ENCODE measurements at places on chromosomes 12 and 14. TPM values are rescaled to one million over a fixed set of nuclear protein-coding genes. Genes with fewer than 3 reads are reported as not detected.

GRCh38 chr14:74846968-74847665, 28.8 kb downstream of the PROX2 start:
- DNase-seq, result no peak

CLEC14A gene
- not detected for polyA plus RNA-seq

PIWIL1 gene
- polyA plus RNA-seq, result not detected

GRCh38 chr12:817941-818600, 65.7 kb downstream of the WNK1 start:
- DNase-seq, result no peak

DNA sequence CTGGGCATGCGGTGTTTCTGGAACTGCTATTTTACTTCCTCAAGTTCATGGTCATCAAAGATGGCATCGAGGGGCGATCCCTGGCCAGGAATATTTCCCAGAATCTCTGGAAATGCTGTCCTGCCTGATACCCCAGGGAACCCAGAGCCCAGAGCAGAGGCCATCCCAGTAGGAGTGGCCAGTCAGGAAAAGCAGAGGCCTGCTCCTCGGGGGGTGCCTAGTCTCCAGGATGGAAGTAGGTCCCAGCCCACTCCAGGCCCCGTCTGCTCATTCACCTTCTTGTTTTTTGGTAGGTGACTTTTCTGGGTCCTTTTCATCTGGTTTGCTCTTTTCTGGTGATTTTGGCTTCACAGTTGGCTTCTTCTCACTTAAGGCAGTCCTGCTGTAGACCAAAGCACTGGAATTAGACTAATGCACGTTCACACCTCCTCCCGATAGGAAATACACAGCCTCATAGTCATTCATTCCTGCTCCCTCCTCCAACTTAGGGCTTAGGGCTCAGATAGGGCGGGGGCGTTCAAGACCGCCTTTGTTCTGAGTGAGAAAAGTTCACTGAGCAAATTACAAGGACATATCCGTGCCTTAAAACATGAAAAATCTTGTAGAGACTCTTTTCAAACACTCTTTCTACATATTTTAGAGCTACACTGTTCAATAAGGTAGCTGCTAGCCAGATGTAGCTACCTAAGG, 51.1 kb downstream of the TRAFD1 start:
- DNase-seq, result no peak

ARHGEF25 gene
- polyA plus RNA-seq, result not detected

- DNase-seq, result no peak
Observed at GRCh38 chr12:42582050-42582449, 7.5 kb downstream of the PRICKLE1 start.

TPPP2 gene
- polyA plus RNA-seq, result not detected

KCNH3 gene
- 1.4 TPM for polyA plus RNA-seq

DNA sequence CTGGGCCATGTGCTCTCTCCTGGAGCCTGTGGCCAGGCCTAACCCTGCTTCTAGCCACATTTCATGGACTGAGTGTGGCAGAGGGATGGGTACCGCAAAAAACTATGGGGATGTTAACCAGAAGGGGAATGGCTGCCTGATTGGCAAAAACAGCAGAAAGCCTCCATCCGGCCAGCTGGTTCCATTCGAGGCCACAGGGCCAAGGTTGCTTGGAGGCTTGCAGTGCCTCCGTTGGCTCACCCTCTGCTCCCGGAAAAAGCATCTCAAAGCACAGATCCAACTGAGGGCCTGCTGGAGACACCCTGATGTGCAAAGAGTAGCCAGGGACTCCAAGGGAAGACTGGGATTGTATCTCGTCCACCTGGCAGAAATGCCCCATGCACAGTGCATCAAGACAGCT, 16.5 kb downstream of the TMEM120B start:
- DNase-seq, result no peak

NPFF gene
- polyA plus RNA-seq, result not detected

GRCh38 chr14:77416836-77417235, 6.5 kb downstream of the NOXRED1 start:
- no peak for DNase-seq

TM9SF1 gene
- 30.0 TPM for polyA plus RNA-seq

- DNase-seq, result no peak
Observed at GRCh38 chr12:111181143-111181726, 187.7 kb downstream of the PHETA1 start.

DNA sequence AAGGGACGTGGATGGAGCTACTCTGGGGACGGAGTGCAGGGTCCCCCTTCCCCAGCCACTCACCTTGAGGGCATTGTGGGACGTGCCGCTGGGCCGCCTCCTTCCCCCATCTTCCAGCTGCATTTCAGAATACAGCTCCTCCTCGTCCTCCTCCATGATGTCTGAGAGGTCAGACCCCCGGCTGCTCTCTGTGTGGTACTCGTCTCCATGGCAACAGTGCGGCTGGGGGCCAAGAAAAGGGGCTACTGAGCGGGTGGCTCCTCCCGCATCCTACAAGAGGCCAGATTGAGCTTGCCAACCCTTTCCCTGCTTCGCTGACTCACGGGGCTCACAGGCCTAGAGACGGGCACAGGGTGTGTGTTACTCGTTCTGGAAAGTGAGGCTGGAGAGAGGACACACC, 90.4 kb downstream of the PIWIL1 start:
- DNase-seq, result no peak

DNA sequence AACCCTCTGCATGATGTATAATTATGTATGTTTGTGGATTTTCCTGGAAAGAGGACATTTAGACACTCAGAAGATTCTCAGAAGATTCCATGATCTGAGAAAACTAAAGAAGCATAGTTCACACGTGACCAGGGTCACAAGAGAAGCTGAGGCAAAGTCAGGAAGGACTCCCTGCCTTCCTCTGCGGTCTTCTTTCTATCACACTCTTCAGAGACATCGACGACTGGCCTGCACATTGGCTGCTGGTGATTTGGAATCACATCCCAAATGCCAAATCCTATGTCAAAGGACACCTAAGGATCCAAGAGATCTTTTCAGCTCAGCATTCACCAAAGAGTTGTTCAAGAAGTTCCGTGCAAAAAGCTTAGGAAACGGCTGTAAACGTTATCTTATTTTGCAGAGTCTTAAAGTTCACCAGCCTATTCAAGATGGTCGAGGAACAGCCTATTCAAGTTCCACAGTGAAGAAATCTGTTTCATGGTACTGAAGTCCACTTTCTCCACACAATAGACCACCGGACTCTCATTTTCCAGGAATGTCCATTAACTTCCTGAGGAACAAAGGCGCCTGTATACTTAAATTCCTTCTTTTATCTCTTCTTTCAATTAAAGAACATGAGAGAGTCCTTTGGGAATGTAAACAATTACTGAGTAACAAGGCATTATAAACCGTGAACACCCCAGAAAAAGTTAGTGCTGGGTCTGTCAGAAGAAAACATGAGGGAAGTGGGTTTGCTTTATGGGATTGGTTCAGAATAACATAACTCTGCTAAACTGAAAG, 42.1 kb downstream of the IGF1 start:
- no peak for DNase-seq

DNA sequence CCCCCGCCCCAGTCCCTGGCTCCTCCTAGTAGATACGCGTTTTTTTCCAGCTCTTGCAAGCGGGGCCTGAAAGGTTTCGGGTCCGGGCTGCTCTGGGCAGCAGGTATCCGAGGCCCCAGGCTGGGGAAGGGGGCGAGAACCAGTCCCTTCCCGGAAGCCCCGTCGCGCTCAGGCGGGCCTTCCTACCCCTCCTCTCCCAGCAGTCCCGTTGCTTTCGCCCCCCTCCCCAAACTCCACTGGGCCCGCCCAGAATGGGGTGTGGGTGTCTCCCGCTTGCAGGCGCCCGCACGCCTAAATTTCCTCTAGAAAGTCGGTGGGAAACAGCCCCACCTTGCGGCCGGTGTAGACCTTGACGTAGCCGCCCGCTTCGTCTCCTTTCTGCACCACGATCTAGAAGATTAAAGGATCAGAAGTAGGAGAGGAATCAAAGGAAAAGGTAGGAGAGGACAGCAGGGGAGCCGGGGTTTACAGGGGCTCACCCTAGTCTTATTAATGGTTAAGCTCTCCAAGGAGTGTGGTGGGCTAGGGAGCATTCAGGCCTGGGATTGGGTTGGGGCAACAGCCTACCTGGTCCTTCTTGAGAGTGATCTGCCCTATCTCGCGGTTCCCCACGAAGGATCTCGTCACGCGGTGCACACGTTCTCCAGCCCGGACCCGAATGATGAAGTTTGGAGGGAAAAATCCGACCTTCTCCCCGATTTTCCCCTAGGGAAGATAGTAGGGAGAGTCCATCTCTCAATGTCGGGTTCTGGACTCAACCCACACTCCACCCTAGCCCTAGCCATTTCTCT, 7.3 kb downstream of the STAC3 start:
- peak; percentile 71 for DNase-seq

GRCh38 chr12:93297536-93297935, 80.2 kb upstream of the NUDT4 start:
- DNase-seq, result no peak

DNA sequence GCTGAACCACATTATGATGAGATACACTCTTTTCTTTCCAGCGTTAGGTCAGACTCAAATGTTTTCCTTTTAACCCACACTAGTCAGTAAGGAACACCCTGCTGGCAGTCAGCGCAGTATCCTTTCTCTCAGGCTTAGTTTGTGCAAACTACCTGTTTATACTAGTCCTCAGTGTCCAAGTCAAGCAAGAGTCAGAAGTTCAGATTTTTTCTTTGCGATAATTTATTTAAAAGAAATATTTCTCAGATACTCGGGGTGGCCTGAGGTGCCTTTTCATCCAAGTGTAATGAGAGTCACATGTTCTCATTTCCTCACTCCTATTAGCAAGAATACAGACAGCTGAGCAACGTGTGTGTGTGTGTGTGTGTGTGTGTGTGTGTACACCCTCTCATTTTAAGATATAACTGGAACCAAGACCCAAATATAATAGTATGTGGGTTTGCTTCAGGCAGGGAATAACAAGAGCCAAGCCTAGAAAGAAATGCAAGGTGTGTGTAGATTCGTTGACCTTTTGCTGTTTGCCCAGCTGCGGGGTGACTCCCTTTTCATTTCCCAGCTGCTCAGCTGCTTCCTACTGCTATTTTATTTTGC, 182.7 kb downstream of the KICS2 start:
- DNase-seq, result no peak

GRCh38 chr12:26691234-26691970, 141.6 kb downstream of the ITPR2 start:
- no peak for DNase-seq

KCNC2 gene
- not detected for polyA plus RNA-seq

TAS2R13 gene
- polyA plus RNA-seq, result not detected

DNA sequence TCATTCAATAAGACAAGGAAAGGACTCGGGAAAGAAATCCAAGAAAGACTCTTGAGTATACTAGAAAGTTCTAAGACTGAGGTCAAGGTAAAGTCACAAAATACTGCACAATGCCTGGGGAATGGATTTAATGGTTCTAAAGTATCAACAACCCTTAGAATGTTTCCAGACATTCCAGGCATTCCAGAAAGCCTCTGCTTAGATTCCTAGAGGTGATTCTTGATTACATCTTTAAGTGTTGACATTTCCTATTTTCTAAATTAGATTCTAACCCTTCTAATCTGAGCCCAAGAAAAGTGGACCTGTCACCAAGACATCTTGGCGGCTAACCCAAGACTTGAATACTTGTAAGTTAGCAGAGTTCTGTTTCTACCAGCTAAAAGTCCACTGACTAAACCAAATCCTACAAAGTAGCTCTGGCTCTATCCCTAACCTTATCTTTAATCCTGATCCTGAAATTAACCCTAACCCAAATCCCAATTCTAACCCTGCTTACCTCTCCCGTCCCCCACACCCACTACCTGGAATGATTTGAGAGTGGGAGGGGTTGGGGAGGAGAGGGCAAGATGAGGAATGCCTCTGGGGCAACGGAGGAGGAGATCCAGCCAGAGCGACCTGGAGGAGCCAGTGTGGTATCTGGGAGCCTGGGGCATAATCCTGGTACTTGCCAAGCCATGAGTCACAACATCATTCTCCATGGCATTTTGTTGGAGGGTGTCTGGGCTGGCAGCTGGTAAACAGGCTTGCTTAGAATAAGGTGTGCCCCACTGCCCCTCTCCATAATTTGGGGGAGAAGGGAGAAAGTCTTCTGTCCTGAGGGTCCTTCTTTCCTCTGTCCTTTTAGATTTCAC, 93.4 kb upstream of the HOXC13 start:
- no peak for DNase-seq

GRCh38 chr14:46399049-46399448, 252.5 kb downstream of the RPL10L start:
- no peak for DNase-seq

- no peak for DNase-seq
Observed at GRCh38 chr12:40668099-40668529, 24.1 kb upstream of the CNTN1 start.

GRCh38 chr14:63276016-63276415, 42.7 kb downstream of the GPHB5 start:
- DNase-seq, result no peak

DNA sequence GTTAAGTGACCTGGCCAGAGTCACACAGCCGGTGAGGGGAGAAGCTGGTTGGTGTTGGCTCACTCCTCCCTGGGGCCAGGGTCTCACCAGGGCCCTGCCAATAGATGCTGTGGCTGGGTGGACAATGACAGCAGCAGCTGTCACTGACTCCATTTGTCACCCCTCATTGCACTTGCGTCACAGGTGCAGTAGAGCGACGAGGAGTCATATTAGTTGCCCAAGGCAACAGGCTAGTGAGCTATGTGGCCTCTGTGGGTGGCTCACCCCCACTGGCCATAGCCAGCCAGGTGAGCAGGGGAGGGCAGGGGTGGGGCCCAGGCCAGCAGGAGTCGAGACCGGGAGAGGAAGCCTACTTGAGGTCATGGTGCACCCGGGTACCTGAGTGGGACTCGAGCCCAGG, 9.7 kb downstream of the SLC25A47 start:
- peak; percentile 36 for DNase-seq

DNA sequence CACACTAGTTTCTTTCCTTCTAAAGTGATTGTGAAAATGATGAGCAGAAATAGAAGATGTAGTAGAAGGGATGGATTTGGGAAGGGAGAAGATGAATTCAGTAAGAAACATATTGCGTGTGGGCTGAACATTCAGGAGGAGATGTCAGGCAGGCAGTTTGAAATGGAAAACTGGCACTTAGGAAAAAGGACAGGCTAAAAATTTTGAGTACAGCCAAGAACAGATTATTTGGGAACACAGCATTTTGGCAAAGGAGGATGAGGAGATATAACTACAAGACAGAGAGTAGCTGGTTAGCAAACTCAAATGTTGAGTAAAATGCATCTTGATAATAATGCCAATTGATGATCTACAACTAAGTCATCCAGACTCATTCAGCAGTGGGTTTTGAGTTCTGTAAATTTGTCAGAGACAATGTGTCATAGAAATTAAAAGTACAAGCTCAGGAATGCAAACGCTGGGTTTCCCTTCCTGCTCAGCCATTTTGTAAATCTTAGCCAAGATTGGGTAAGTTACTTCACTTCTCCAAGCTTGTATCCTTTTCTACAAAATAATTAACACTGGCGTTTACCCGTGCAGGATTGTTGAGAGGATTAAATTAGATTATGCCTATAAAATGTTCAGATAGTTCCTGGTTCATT, 255.0 kb downstream of the NAV3 start:
- DNase-seq, result no peak

GRCh38 chr12:131250028-131250950, 296.6 kb downstream of the ADGRD1 start:
- no peak for DNase-seq

LRTM2 gene
- not detected for polyA plus RNA-seq
